ENCODE measurements at places on chromosomes 16 and 17. TPM values are rescaled to one million over a fixed set of nuclear protein-coding genes. Genes with fewer than 3 reads are reported as not detected.

The PMP22 gene
- total RNA-seq, result 143 TPM

The DBNDD1 gene
- total RNA-seq, result 2.1 TPM

The NECAB2 gene
- total RNA-seq, result not detected

The MPP2 gene
- total RNA-seq, result 2.3 TPM

- no peak for DNase-seq
- H3K36me3 ChIP-seq, result peaks cover 73% of the 10 kb centered on the region
- peaks cover 8% of the 10 kb centered on the region for H3K4me1 ChIP-seq
- no peak overlapping the region for H3K27ac ChIP-seq
Observed at GRCh38 chr16:733382-734207, 6.7 kb downstream of the HAGHL start.

GRCh38 chr17:82217530-82218204 lies 5.0 kb upstream of the CCDC57 start:
- peak overlapping the region; percentile 43 for H3K27ac ChIP-seq
- H3K4me1 ChIP-seq, result peaks cover 41% of the 10 kb centered on the region
- peak; percentile 72 for DNase-seq
- no peak overlapping the region for H3K4me3 ChIP-seq

DNA sequence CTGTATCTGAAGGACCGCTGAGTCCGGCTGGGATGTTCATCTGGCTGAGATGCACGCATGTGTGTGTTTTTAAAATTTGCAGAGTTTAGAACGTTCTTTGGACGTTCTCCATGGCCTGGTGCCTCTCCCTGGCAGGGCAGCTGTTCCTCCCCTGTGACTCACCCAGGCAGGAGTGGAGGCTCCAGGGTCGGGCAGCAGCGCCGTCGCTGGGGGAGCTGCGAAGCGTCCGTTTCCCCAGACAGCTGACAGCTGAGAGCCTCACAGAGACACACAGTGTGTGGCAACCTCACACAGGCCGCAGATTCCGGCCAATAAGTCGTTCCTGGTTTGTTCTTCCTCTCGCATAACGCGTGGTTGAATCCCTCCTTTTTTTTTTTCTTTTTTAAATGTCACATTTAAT lies 80.6 kb downstream of the OR1D5 start:
- no peak overlapping the region for H3K4me3 ChIP-seq
- peak overlapping the region; percentile 22 for H3K27ac ChIP-seq
- no peaks in the 10 kb centered on the region for H3K27me3 ChIP-seq
- peak; percentile 86 for DNase-seq

DNA sequence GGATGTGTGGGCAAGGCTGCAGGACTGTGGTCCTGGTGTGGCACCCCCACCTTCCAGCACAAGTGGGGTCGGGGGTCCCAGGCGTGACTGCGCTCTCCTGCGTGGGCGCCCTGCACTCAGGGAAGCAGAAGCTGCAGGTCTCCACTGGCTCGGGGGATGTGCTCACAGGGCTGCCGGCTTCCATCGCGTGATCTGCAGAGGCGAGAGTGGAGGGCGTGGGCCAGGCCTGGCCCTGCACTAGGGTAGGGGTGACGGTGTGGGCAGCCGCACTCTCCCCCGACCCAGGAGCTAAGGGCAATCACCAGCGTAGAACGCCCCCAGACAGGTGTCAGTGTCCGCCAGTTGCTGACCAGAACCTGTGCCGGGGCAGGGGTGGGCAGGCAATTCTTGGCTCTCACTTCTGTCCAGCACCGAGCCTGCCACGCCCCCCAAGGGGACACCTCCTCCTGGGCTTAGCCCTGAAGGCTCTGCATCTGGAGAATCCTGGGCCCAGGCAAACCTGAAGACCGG lies 32.3 kb downstream of the TNFRSF13B start:
- no peaks in the 10 kb centered on the region for H3K4me1 ChIP-seq
- no peak overlapping the region for H3K4me3 ChIP-seq
- peak; percentile 57 for DNase-seq
- H3K27me3 ChIP-seq, result peaks cover 14% of the 10 kb centered on the region
- H3K36me3 ChIP-seq, result no peaks in the 10 kb centered on the region
- H3K27ac ChIP-seq, result no peak overlapping the region

Data from suprapubic skin (tissue), 4 donors.